Lower leg skin (tissue), 4 donors: ENCODE measurements at places on chromosomes 1 and 21.
A peak's percentile ranks its signal among the peaks of the same experiment; 100 is the strongest.

GRCh38 chr1:24769656-24770651 lies 24.7 kb downstream of the CLIC4 start:
- DNase-seq, result no peak

DNA sequence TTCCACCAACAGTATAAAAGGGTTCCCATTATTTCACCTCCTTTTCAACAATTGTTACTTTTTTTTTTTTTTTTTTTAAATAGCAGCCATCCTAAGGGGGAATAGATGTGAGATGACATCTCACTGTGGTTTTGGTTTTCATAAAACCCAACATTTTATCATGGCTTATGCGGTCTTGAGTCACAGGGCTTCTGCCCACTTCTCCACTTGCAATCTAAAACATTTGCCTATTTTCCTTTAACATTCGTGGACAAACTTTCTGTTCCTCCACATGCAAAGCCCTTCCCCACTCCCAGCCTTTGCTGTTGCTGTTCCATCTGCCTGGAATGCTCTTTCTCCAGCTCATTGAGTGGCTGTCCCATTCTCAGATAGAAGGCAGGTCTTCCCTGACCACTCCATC lies 239.7 kb upstream of the KCNK2 start:
- no peak for DNase-seq

DNA sequence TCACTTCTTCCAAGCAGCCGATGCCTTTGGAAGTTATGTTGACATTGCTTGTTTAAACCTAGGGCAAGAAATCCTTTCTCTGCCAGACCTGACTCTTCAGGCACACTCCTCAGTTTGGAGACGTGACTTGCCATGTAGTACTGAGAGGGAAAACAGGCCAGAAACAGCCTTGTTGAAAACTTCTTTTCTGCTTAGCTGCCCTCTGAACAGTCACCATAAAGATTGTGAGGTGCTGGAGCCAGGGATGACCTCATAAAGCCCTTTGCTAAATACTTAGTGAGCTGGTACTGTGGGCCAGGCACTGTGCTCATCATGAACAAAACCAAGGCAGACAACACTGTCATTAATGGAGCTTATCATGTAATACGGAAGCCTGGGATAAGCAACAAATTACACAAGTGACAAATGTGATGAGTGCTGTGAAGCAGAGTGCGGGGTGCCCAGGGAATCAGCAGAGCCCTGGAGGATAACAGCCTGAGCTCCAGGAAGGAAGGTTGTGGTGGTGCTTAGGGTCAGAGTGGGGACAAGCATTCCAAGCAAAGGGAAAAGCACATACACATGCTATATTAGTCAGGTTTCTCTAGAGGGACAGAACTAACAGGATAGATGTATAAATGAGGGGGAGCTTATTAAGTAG lies 42.4 kb downstream of the MTARC1 start:
- DNase-seq, result no peak

GRCh38 chr1:4086921-4087320 lies 186.8 kb upstream of the C1orf174 start:
- DNase-seq, result peak; percentile 61

DNA sequence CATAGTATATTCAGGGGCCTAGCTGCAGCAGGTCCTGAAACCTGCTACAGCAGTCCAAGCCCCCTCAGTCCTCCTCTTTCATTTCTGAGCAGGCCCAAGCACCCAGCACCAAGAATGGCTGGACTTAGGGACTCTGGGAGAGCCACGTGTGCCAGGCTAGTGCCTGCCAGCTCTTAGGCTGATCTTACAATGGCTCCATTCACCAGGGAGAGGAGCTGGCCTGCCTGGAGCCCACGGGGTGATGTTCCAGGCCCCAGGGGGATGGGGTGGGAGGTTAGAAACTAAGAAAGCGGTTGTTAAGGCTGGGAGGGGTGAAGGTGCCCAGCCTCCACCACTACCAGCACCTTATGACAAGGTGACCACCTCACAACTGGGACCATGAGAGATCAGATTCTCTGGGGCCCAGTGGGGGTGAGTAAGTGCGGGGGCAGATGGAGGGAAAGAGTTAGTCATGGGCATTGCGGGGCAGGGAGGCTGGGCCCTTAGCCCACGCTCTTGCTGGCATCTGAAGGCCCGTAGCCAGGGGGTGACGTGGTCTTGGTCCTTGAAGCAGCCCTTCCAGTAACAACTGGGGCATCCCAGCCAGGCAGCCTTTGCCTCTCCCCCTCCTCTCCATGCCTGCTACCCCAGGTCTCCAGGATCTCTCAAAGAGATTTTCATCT lies 30.3 kb upstream of the CLIC4 start:
- DNase-seq, result no peak

GRCh38 chr1:25183126-25183980 lies 48.9 kb downstream of the SYF2 start:
- peak; percentile 59 for DNase-seq

- DNase-seq, result peak; percentile 46
Measured at GRCh38 chr1:53330819-53331218, 2.9 kb upstream of the LRP8 start.

GRCh38 chr1:17192394-17193221 lies 12.3 kb upstream of the PADI1 start:
- no peak for DNase-seq

DNA sequence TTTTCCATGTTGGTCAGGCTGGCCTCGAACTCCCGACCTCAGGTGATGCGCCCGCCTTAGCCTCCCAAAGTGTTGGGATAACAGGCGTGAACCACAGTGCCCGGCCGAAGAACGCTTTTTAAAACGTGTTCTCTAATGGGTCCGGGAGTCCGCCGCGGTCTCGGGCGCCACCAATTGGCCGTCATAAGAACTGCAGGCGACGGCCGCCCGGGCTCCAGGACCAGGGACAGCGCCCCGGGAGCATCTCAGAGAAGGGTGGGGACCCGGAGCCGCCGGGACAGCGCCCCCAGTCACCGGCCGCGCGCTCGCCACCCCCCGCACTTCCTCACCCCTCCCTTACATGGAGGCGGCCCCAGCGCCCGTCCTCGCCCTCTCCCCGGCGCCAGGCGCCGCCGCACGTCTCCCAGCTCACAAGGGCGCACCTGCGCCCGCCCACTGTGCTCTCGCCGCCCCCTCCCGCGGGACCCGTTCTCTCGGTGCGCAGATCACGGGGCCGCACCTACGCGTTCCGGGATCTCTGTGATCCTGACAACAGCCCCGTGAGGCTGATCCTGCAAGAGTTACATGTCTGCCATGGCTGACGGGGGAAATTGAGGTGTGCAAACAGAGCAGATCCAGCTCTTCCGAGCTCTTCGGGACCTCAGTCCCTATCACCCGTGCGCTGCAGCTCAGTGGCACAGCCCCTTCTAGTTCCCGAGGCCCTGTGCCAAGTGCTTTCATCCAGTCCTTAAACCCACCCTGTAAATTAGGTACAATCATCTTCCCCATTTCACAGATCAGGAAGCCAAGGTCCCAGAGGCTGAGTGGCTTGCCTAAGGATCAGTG lies 9.8 kb downstream of the RAP1GAP start:
- DNase-seq, result peak; percentile 60

DNA sequence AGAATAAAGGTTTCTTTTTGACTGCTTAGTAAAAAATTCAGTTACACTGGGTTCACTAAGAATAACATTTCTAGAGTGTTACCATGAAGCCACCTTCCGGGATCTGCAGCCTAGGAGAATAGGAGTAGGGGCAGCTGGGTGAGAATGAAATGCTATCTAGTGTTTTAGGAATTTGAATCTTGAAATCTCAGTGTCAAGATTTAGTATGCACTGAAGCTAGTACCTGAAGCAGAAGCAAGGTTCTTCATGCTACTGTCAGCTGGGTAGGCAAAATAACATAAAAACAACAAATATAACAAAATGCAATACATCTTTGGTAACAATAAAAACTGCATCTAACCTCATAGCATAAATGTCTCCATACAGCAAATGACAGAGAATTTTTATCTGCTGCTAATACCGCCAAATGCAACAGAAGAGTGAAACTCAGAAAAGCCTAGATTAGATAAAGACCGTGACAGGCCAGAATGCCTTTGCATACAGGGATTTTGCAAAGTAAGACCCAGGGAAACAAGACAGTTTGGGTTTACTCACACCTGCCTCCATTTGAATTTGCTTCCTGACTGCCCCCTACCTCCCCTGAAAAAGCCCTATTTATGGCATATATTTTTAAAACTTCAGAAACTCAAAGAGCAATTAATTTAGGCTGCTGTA lies 58.2 kb downstream of the GADD45A start:
- no peak for DNase-seq

DNA sequence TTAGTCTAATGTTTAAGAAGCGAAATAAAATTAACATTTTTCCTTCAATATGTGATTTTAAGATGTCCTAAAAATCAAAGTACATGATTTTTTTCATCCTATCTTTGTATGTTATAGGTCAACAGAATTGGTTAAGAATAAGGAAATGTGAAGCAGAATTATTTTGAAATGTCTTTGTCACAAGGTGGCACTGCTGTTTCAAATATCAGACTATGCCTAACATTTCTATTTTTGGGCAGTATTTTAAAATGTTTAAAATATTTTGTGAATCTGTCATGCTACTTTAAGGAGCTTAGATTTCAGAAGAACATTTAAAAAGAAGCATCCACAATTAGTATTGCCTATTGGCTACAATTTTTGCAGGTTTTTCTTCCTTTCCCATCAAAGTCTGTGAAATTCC lies 38.7 kb downstream of the AMY1C start:
- no peak for DNase-seq

GRCh38 chr1:92820551-92820950 lies 11.3 kb upstream of the RPL5 start:
- no peak for DNase-seq

DNA sequence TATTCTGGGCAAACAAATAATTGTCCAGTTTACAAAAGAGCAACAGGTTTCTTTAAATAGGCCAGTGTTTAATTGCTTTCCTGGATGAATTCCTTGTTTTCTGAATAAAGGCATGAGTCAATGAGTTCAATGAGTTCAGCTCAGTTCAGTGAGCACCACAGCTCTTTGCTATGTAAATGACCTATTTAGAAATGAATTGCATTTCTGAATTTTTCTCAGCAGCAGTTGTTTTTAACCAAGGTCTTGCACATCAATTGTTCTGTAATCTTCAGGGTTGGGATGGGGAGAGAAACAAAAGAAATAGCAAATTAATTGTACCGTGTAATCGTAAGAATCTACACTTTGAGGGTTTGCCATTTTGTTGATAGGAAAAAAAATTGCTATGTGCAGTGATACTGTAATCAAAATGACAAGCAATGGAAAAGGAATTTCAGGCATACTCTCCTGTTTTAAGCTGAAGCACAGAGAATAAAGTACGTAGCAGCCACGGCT lies 45.7 kb downstream of the MIS18A start:
- no peak for DNase-seq

GRCh38 chr1:40352126-40352525 lies 21.4 kb upstream of the SMAP2 start:
- no peak for DNase-seq

- DNase-seq, result peak; percentile 89
Measured at GRCh38 chr1:229514578-229515275, 6.6 kb upstream of the NUP133 start.

DNA sequence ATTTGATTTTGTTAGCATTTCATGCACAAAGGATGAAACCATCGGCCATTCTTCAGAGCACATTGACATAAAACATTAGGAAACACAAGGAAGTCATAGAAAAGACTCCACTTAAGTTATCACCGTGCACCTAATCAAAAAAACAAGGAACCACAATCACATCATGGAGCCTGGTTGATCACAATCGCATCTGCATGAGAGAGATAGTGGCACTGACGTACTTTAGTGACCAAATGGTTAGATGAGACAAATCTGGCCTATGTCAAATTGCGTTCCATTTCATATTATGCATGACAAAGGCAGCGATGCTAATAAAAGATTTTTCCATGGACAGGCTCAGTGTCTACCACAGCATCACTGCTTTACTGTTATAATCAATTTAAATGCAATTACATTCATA lies 571.8 kb upstream of the ADGRL2 start:
- no peak for DNase-seq

GRCh38 chr1:195740862-195741261 lies 867.4 kb downstream of the KCNT2 start:
- no peak for DNase-seq

- no peak for DNase-seq
Measured at GRCh38 chr1:151267760-151268159, 13.2 kb downstream of the PSMD4 start.

DNA sequence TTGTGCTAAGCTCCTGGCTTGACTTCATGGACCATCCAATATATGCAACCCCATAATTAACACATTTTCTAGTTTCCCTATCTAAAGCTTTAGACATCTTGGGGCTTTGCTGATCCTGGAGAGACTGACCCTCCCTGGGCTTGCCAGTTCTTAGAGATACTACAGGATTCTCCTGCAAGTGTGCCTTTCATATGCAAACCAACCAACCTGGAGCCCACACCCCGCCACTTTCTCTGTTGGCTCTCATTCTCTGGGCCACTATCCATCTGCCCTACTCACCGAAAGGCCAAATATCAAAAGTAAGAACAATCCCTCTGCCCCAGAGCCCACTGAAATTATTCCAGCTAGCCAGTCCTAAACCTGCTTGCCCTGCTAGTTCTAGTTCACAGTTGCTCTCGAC lies 2.2 kb upstream of the GBP6 start:
- no peak for DNase-seq

- DNase-seq, result no peak
Measured at GRCh38 chr1:3035563-3036446, 14.5 kb downstream of the ACTRT2 start.

- no peak for DNase-seq
Measured at GRCh38 chr1:98197356-98197755, 276.5 kb upstream of the DPYD start.

- DNase-seq, result no peak
Measured at GRCh38 chr1:97337250-97338030, 583.4 kb downstream of the DPYD start.

- DNase-seq, result no peak
Measured at GRCh38 chr1:36389999-36390398, 4.3 kb upstream of the STK40 start.

DNA sequence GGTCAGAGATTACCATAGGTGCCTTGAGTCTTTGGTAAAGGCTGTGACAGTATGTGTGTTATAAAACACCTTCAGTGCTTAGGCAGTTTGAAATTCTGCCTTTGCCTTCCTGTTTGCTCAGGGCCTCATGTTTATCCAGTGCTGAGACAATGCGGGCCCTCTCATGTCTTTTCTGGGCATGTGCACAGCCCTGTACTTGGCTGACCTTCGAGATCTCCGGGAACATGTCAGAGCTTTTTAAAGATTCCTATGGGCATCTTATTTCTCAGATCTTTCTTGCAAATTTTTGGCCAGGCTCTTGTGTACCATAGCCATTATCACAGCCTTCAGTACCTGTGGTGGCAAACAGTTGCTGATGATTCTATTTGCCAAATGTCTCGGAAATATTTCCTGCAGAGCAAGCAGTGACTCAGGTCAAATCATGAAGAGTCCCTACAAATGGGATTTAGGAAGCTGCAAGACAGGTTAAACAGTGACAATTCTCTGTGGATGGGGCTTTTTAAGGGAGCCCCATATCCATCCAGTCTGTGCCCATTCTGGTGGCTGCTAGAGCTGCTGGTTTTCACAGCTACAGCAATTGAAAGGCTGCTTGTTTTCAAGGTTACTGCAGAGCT lies 42.1 kb downstream of the HOOK1 start:
- DNase-seq, result no peak

GRCh38 chr1:93585059-93585966 lies 96.3 kb downstream of the BCAR3 start:
- DNase-seq, result peak; percentile 54

GRCh38 chr1:24939040-24939674 lies 9.1 kb upstream of the RUNX3 start:
- no peak for DNase-seq

- no peak for DNase-seq
Measured at GRCh38 chr1:157678721-157679120, 21.8 kb downstream of the FCRL3 start.
